ENCODE measurements at places on chromosomes 2 and 18. TPM values are rescaled to one million over a fixed set of nuclear protein-coding genes. Genes with fewer than 3 reads are reported as not detected.

- DNase-seq, result no peak
These were observed 38.3 kb upstream of the IL1R1 start for GRCh38 chr2:102103992-102104871.

- no peak for DNase-seq
These were observed 4.3 kb downstream of the ITPRIPL1 start for GRCh38 chr2:96329456-96329855.

The UGGT1 gene
- 26.4 TPM for total RNA-seq

The LCT gene
- not detected for total RNA-seq

The INPP1 gene
- 1.8 TPM for total RNA-seq

The CDH20 gene
- total RNA-seq, result 0.31 TPM

Data from H7 (cell line).